ENCODE measurements at places on chromosomes 5 and 9.
A peak's percentile ranks its signal among the peaks of the same experiment; 100 is the strongest.

- DNase-seq, result no peak
Observed at GRCh38 chr9:110148891-110149290, 59.1 kb downstream of the C9orf152 start.

GRCh38 chr5:40736103-40736875 lies 19.5 kb downstream of the TTC33 start:
- DNase-seq, result no peak

DNA sequence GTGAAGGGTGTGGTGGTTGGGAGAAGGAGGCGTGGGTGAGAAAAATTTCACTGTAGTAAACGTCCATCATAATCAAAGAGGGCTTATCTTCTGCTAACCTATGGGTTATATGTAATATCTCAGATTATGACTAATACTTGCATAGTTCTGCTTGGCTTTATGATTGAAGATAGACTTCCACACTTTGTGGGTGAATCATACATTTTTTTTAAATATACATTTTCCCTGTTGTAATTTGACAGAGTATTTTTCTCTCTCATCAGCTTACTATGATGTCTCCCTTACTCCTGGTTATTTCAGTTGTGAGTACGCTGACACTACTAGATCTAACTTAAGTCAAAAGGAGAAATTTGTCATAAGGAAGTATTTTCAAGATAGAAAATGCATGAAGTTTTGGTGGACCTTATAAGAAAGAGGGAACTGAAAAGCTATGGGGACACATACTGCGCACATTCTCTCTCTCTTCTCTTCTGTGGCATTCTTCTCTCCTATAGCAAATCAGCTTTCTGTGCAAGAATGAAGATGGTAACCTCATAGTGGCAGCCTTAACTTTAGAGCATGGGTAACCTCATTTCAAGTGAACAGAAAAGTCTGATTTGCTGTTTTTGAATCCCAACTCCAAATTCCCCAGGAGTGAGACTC lies 4.9 kb upstream of the JAK2 start:
- DNase-seq, result no peak

- peak; percentile 39 for DNase-seq
Observed at GRCh38 chr5:3201121-3201520, 394.5 kb upstream of the IRX1 start.

GRCh38 chr5:16540421-16540820 lies 74.8 kb upstream of the ZNF622 start:
- DNase-seq, result no peak

DNA sequence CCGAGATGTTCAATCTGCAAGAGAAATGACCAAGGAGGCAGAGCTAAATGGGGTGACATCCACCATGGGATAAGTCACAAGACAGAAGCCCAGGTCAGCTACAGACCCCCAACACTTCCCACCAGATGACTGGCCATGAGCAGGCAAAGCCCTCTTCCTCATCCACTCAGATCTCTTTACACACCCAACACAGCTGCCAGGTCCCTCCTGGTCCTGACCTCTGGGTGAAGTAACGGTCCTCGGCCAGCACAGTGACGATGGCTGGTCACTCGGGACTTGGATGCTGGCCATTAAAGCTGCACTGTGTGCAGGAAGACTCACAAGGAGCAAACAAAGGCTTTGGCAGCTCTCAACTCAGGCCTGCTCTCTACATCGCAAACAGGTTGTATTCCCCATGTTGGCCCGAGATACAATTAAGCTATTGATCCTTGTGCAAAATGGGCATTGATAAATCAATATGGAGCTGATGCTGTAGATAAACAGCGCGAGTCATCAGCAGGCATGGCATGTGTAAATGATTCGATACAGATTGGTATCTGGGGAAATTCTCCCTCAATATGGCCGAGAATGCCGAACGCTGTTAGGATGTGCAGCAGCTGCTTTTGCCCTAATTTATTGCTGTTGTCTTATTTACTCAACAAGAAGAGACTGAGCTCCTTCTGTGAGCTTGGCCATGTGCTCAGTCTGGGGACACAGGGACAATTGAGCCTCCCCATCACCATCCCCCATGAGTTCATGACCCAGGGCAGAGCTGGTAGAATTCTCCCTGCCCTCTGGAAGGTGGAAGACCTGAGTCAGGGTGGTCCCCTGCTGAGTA lies 98.7 kb downstream of the C5orf15 start:
- no peak for DNase-seq

GRCh38 chr5:179841621-179842020 lies 17.0 kb downstream of the MRNIP start:
- no peak for DNase-seq

DNA sequence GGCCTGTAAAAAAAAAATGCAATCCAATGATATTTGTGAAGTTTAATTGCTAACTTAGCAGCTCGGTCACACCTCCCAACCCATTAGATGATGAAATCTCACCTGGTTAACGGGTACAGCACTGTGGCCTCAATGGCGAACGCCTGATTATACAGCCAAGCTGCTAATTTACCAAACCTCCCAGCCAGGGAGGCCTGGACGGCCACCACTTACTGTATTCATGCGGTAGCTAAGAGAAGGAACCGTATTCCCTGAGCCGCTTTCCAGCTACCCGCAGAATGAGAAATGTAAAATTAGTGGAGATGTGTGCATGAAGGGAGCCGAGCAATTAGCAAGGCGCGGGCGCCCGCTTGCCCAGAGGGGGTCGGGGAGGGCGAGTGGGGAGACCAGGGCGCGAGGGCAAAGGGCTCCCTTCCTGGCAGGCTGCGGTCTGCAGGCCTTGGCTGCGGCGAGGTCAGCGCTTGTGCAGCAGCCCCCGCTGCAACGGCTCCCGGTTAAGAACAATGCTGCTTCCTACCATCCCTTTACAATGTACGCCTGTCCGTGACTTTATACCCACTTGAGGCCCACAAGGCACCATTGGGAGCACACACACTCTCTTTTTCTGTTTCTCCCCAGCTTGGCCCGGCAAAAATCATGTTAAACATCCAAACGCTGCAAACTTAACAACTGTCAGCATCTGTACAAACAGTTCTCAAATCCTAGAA lies 70.4 kb upstream of the TBCA start:
- peak; percentile 64 for DNase-seq

GRCh38 chr5:94691291-94691690 lies 72.8 kb downstream of the SLF1 start:
- no peak for DNase-seq
